ENCODE measurements at places on chromosomes 1 and 21.

DNA sequence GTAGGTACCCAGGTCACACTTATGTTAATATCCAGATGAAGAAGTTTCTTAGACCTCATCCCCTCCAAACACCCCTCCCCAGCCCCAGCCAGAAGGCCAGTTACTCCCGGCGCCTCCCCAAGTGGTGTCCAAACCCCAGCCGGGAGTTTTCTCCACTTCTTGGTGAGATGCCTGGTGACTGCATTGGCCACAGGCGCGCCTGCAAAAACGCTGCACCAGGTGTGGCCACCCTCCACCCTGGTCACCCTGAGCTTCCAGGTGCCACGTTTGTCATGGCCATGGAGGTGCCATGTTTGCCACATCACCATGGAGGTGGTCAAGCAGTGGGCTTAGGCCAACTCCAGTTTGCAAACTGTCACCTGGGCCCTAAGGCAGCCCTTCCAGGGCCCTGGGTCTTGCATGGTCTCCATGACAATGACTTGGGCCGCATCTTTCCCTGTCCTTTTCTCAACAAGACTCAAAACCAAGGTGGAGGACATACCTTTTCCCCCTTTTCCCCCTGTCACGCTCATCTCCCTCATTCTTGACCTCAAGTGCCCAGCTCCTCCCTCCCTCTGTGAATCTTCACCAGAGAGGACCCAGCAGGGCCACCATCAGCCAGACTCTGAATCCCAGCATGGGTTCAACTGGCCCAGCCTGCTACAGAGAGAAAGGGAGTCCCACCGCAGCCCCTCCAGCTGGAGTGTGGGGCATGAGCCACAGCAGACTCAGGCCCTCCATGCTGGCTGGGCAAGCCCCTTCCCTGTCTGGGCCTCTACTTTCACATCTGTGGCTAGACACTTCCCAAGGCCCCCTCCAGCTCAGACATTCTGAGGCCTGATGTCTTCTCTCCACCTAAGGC is 125.9 kb upstream of the ZBTB40 start:
- no peaks in the 10 kb centered on the region for H3K27me3 ChIP-seq
- H3K4me3 ChIP-seq, result no peak overlapping the region
- H3K27ac ChIP-seq, result no peak overlapping the region
- H3K36me3 ChIP-seq, result no peaks in the 10 kb centered on the region

GRCh38 chr1:192201303-192201702 is 43.0 kb downstream of the RGS18 start:
- no peaks in the 10 kb centered on the region for H3K27me3 ChIP-seq
- H3K36me3 ChIP-seq, result no peaks in the 10 kb centered on the region
- no peak overlapping the region for H3K27ac ChIP-seq
- H3K4me3 ChIP-seq, result no peak overlapping the region
- no peaks in the 10 kb centered on the region for H3K4me1 ChIP-seq
- no peak for DNase-seq

GRCh38 chr1:119075614-119076013 is 64.8 kb downstream of the WARS2 start:
- peaks cover 4% of the 10 kb centered on the region for H3K4me1 ChIP-seq
- no peaks in the 10 kb centered on the region for H3K27me3 ChIP-seq
- no peak for DNase-seq
- no peak overlapping the region for H3K27ac ChIP-seq
- H3K36me3 ChIP-seq, result peaks cover 56% of the 10 kb centered on the region
- no peak overlapping the region for H3K4me3 ChIP-seq

- no peak overlapping the region for H3K4me3 ChIP-seq
- DNase-seq, result no peak
- no peaks in the 10 kb centered on the region for H3K4me1 ChIP-seq
- peaks cover under 1% of the 10 kb centered on the region for H3K27me3 ChIP-seq
- no peaks in the 10 kb centered on the region for H3K36me3 ChIP-seq
Measured at GRCh38 chr1:173084292-173084691, 33.6 kb upstream of the TNFSF18 start.

- H3K27me3 ChIP-seq, result no peaks in the 10 kb centered on the region
- no peak overlapping the region for H3K27ac ChIP-seq
Measured at GRCh38 chr21:28213261-28213660, 779.4 kb downstream of the LTN1 start.

DNA sequence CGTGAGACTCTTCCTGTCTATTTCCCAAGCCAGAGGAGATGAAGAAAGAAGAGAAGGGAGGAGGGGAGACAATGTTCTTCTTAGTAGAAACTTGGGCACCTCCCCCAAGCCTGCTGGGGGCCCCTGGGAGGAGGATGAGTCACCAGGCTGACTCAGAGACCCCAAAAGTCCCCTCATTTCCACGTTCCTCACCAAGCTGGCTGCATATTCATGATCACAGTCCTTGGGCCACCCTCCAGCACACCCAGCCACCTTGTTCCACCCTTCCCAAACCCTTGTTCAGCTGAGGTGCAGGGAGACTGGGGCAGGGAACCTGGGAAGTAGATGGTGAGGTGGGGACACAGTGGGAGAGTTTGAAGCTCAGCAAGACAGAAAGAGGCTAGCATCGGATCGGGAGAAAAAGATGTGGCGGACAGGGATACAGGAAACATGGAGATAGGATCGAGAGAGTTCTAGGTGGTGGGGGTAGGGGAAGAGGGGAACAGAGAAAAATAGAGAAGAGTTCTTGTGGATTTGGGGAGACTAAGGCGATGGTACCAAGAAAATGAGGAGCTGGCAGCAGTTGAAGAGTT is 712 bp downstream of the RAB13 start:
- H3K27ac ChIP-seq, result peak overlapping the region; percentile 92
- H3K27me3 ChIP-seq, result no peaks in the 10 kb centered on the region
- peaks cover 4% of the 10 kb centered on the region for H3K36me3 ChIP-seq
- H3K4me3 ChIP-seq, result peak overlapping the region; percentile 88
- DNase-seq, result peak; percentile 68

GRCh38 chr21:28252928-28253327 is 739.7 kb downstream of the LTN1 start:
- no peak overlapping the region for H3K4me3 ChIP-seq
- no peaks in the 10 kb centered on the region for H3K4me1 ChIP-seq
- no peaks in the 10 kb centered on the region for H3K36me3 ChIP-seq

GRCh38 chr1:2115008-2115641 is 64.9 kb downstream of the PRKCZ start:
- H3K4me1 ChIP-seq, result peaks cover 8% of the 10 kb centered on the region
- peaks cover 2% of the 10 kb centered on the region for H3K36me3 ChIP-seq
- H3K27me3 ChIP-seq, result no peaks in the 10 kb centered on the region
- no peak overlapping the region for H3K4me3 ChIP-seq
- DNase-seq, result no peak

DNA sequence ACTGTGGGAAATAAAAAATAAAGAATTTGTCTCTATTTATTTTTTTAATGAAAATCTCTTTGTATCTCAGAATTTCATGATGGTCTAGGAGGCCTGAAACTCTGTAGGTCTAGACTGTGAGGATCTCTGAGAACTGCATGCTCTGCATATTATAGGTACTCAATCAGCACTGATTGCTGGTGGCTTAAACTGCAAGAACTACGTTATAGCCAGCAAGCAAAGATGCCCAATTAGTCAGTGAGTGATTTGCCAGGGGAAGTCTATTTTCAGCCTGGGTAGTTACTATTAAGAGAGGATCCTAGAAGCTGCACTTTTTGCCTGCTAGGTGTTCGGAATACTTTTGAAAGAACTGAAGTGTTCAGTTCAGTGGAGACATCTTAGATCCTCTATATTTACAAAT is 87.4 kb downstream of the GPR52 start:
- H3K27ac ChIP-seq, result no peak overlapping the region
- no peak overlapping the region for H3K4me3 ChIP-seq
- H3K36me3 ChIP-seq, result peaks cover 39% of the 10 kb centered on the region
- no peak for DNase-seq
- no peaks in the 10 kb centered on the region for H3K4me1 ChIP-seq

- peaks cover 3% of the 10 kb centered on the region for H3K36me3 ChIP-seq
- H3K4me3 ChIP-seq, result no peak within 1 kb of the TSS
- no peaks in the 10 kb centered on the region for H3K27me3 ChIP-seq
- no peak for DNase-seq
- H3K27ac ChIP-seq, result no peak within 1 kb of the TSS
- H3K4me1 ChIP-seq, result peaks cover 30% of the 10 kb centered on the region
Measured at GRCh38 chr1:156579472-156579871, at the start of gene TTC24. Gene TTC24 (plus strand): TSS chr1:156579723. CDS start chr1:156581365, 1,642 bp downstream.

DNA sequence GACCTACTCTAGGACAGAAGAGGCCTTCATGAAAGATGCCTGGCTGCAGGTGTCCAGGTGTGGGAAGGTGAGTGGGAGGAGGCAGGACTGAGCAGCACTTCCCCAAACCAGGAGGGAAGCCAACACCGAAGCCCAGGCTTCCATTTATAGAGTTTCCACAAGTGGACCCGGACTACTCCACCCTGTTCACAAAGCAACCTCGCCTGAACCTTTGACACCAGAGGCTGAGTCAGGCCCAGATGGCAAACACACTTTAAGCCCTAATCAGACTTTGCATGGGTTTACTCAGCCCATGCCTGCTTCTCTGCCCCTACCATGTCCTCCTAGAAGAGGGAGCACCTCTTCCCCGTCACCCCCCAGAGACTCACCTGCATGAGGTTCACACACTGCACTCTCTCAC is 14.0 kb downstream of the PRR9 start:
- no peak overlapping the region for H3K27ac ChIP-seq
- H3K36me3 ChIP-seq, result no peaks in the 10 kb centered on the region
- no peaks in the 10 kb centered on the region for H3K4me1 ChIP-seq
- no peak overlapping the region for H3K4me3 ChIP-seq

DNA sequence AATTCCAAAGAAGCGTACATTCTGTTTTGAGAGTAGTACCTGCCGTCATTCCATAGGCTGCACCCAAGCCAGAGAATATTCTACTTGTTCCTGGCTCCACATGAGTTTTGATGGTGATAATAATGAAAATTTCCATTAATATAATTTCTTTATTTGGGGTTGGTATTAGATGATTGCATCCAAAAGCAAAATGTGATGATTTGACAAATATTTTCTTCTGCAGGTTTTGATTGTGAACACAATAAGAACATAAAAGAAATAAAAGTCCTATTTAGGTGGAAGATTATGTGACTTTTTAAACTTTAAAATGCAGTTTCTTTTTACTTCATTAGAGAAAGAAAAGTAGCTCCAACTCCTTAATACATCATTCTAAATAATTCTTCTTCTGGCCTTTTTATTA is 284.8 kb upstream of the FMN2 start:
- H3K27me3 ChIP-seq, result no peaks in the 10 kb centered on the region
- H3K4me1 ChIP-seq, result peaks cover 37% of the 10 kb centered on the region
- H3K27ac ChIP-seq, result no peak overlapping the region
- DNase-seq, result no peak

- H3K36me3 ChIP-seq, result peaks cover 16% of the 10 kb centered on the region
- no peaks in the 10 kb centered on the region for H3K27me3 ChIP-seq
- H3K4me1 ChIP-seq, result no peaks in the 10 kb centered on the region
- DNase-seq, result no peak
- H3K27ac ChIP-seq, result no peak overlapping the region
Measured at GRCh38 chr1:108130794-108131193, 69.3 kb downstream of the SLC25A24 start.

GRCh38 chr1:230113593-230114236 is 46.7 kb downstream of the GALNT2 start:
- DNase-seq, result no peak
- H3K4me1 ChIP-seq, result peaks cover 69% of the 10 kb centered on the region
- no peak overlapping the region for H3K4me3 ChIP-seq
- no peaks in the 10 kb centered on the region for H3K27me3 ChIP-seq
- no peak overlapping the region for H3K27ac ChIP-seq
- H3K36me3 ChIP-seq, result peaks cover 34% of the 10 kb centered on the region

DNA sequence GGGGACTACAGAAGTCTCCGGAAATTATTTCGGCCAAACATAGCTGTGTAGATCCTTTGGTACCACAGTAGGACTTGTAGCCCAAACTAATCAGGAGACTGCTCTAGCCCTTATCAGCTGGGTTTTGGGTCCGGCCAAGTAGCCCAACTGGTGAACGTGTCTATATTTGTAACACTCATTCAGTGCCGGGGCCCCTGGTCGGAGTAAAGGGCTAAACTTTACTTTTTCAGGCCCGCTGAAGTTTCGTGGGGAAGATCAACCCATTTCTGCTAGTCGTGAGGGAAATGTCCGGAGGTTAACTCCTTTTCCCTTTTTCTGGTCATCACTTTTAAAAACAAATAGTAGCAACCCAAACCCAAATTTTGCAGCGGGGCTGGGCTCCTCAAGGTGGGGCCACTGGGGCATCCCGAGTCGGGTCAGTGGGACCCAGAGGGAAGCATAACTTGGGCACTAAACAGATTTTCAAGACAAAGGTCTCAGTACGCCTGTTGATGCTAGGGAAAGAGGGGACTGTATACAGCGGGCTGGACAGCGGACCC is 1.7 kb downstream of the LHX9 start:
- H3K27me3 ChIP-seq, result peaks cover 94% of the 10 kb centered on the region
- peak overlapping the region; percentile 74 for H3K4me3 ChIP-seq
- no peak for DNase-seq
- H3K4me1 ChIP-seq, result peaks cover 58% of the 10 kb centered on the region
- H3K36me3 ChIP-seq, result no peaks in the 10 kb centered on the region

DNA sequence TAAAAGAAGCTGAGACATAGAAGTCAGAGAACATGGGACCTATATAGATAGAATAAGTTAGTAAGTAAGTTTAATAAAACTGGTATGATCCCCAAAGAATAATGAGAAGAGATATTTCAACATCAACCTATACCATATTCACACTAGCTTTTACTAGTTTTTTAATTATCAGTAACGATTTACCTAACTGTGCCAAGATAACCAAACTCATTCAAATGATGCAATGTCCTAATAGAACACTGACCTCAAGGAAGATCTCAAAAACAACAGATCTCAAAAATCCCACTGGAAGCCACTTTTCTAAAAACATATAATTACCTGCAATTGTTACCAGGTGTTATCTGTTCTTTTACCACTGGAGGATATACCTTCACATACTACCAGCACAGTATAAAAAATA is 38.7 kb downstream of the ANKRD13C start:
- DNase-seq, result no peak
- no peak overlapping the region for H3K27ac ChIP-seq
- no peak overlapping the region for H3K4me3 ChIP-seq
- peaks cover 8% of the 10 kb centered on the region for H3K36me3 ChIP-seq
- peaks cover 3% of the 10 kb centered on the region for H3K4me1 ChIP-seq

- H3K4me1 ChIP-seq, result no peaks in the 10 kb centered on the region
- H3K36me3 ChIP-seq, result no peaks in the 10 kb centered on the region
- no peak for DNase-seq
- H3K4me3 ChIP-seq, result no peak overlapping the region
- no peaks in the 10 kb centered on the region for H3K27me3 ChIP-seq
- H3K27ac ChIP-seq, result no peak overlapping the region
Measured at GRCh38 chr1:190583862-190584261, 106.2 kb upstream of the BRINP3 start.

GRCh38 chr1:33222381-33222780 is 33.9 kb upstream of the ZNF362 start:
- H3K36me3 ChIP-seq, result peaks cover 2% of the 10 kb centered on the region
- H3K4me1 ChIP-seq, result no peaks in the 10 kb centered on the region
- no peak overlapping the region for H3K27ac ChIP-seq
- H3K4me3 ChIP-seq, result no peak overlapping the region

DNA sequence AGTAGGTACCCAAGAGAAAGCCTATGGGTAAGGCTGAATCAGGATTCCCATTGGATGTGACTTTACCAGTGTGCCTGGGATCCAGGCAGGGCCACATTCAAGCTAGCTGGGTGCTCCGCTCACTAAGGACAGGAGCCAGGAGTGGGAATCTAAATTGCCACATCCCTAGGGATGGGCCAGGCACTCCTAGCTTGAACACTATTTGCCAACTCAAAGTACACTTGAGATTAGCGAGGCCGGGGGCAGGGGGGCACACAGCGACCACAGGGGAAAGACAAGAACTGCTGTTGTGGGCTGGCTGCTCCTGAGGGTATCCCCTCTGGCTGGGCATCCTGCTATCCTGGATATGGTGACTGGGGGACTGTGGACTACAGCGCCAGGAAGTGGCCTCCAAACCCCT is 4.3 kb downstream of the SLC45A3 start:
- DNase-seq, result no peak
- no peak overlapping the region for H3K4me3 ChIP-seq
- no peak overlapping the region for H3K27ac ChIP-seq
- peaks cover 9% of the 10 kb centered on the region for H3K27me3 ChIP-seq

Measured in activated naive CD8-positive, alpha-beta T cell treated with anti-CD3 and anti-CD28 coated beads, Interleukin-2, amount 50 U/mL, for 24 hours (primary cell).